ENCODE measurements at places on chromosomes 3 and 15.

DNA sequence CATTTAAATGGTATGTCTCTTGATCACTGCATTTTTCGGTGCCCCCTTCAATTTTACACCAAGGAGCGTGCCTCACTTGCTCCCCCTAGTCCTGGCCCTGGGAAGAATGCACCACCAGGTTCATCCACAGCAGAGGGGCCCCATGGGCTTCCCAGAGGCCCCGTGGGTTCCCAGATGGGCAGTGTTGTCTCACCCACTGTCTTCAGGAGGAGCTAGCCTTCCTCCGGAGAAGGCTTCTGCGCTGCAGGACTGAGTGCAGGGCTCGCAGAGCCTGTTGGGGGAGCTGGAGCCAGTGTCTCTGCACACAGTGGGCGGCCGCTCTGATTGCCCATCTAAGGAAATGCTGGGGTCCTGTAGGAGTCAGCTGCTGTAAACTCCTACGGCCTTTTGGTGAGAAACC lies 45.9 kb downstream of the POLR2M start:
- DNase-seq: no peak

DNA sequence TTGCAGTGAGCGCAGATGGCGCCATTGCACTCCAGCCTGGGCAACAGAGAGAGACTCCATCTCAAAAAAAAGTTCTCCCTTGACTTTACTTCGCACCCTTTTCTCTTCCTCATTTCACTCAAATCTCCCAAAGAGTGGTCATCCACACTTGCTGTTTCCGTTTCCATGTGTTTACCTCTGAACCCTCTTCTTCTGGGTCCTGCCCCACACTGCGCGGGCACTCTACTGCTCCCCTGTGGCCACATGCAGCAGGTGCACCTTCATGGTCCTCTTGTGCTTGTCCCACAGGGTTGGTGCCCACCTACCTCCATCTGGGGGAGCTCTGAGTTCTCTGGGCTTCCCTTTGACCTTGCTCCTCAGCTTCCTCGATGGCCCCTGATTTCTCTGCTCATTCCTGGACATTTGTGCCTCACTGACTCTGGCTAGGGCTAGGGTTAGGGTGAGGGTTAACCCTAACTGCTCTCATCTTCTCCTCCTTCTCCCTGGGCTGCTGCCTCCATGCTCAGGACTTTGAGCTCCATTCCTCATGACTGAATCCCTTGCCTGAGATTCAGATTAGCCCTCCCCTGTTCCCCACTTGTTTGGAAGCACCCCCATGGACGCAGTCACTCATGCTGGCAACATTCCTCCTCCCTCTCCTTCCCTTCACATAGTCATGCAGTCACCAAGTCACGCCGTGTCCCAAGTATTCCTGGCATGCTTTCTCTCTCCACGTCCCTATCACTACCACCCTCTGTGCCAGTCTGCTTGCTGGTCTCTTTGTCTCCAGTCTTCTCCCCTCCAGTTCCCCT lies 26.6 kb upstream of the KY start:
- no peak for DNase-seq

- no peak for DNase-seq
These were observed 45.5 kb upstream of the SLC6A11 start for GRCh38 chr3:10770547-10770946.

DNA sequence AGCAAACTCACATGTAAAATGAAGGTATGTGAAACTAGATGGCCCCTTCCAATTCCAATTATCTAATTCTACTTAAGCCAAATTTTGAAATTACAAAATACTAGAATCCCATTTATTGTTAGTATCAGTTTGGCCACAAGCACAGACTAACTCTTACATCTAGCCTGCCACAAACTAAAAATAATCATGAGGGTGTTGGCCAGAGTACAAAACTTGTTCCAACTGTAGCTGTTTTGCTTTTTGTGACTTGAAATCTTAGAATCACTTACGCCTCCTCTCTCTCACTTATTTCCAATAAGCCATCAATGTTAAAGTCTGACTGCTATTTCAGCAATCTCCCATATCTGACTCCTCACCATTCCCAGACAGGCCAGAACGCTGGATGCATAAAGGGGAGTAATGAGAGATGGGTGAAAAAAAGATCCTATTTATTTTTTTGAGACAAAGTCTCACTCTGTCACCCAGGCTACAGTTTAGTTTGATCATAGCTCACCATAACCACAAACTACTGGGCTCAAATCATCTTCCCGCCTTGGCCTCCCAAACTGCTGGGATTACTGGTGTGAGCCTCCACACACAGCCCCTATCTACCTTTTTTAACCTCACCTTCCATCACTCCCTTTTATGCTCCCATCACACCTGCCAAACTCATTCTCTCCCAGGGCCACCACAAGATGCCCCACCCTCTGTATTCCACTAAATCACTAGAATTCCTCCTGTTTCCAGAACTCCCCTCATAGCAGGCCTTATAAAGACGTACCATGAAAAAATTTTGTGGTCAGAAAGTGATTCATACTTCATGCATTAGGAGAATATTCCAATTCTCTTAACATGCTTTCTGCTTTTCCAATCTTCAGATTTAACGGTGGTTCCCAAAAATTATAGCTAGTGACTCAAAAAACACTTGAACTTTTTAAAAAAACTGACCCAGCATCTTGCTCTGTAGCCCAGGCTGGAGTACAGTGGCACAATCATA lies 36.5 kb downstream of the ATOSA start:
- DNase-seq: no peak

DNA sequence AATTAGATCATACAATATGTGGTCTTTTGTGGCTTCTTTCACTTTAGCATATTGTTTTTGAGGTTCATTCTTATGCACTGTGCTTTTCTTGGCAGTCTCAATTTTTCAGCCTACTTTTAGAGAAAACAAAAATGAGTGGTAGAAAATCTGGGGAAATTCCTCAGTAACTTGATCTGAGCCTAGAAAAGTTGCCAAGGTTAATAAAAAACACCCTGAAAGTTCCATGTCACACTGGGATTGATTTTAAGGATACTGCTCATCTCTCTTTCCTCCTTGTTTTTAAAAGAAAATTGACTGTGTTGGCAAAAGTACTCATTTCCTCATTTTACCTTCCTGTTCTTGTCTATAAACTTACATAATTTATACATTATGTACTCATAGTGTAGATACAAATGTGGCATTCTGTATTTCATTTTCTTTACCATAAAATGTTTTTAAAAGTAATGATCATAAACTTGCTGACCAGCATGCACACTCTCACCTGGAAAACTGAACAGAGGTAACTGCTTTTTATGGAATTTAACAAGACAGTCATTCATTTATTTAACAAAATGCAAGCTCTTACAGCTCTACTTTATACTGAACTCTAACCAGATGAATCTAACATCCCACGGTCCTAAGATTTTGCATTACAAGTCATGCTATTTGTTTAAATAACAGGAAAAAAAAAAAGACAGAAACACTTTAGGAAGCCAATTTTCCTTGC lies 28.6 kb upstream of the SH3BP5 start:
- DNase-seq: no peak

DNA sequence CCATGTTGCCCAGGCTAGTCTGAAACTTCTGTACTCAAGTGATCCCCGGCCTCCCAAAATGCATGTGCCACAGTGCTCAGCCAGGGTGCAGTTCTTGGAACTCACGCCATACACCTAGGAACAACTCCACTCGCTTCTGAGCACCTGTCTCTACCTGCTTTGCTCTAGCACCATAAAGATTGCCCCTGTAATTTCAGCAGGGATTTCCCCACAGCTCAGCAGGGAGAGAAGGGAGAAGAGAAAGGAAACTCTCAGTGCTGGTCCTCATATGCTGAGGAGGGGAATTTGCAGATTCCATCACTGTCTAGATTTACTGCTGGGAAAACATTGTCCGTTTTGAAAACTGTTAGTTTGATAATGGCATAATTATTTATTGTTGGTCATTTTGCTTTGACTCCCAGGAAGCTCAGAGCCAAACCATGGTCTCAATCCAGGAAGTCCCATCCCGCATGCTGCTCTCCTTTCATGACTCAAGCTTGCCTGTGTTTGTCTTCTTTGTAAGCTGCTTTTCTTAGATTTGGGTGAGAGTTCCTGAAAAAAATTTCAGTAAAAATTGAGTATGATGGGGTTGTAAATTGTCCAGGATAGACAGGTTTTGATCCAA lies 24.2 kb downstream of the TRIM71 start:
- peak; percentile 7 for DNase-seq

- DNase-seq: no peak
These were observed 88.8 kb downstream of the HES1 start for GRCh38 chr3:194224471-194225417.

- no peak for DNase-seq
These were observed 38.6 kb downstream of the ATP1B3 start for GRCh38 chr3:141915016-141915415.

- DNase-seq: no peak
These were observed 9.4 kb upstream of the SACM1L start for GRCh38 chr3:45679805-45680204.

DNA sequence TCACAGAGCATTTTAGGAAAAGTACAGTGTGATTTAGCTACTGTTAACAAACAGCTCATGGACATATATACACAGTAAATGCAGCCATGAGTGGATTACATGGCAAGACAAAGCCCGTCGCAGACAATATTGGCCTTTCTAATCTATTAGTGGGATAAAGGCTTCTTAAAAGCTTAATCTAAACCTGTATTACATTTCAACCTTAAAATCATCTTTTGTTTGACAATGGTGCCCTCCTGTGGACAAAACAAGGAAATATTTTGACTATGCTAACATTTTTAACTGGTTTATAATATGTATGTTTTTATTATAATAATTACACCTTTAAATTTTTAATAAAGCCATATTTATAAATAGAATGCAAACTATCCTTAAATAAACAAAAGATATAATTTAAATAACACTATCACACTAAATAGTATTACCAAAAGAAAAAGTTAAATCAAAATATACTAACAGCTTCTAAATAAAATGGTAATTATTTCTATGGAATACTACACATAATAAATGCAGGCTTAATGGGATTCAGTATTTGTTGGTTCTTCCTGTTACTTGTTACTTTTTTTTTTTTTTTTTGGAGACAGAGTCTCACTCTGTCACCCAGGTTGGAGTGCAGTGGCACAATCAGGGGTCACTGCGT lies 38.6 kb downstream of the TAFA4 start:
- DNase-seq: no peak

DNA sequence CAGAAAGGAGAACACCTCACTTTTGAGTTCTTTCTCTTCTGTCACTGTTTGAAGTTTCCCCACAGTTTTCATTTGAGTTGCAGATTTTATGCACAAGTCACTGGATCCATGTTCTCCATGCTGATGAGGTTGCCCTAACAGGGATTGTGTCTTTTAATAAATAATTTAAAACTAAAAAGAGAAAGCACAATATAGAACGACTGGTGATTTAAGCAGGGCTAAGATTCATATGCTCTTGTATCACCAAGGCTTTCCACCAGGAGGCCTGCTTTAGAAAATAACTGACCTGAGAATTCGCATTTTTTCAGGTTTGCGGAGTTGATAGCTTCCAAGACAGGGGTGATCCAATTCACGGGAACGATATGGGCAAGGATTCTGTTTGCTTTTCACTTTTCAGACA lies 252.0 kb upstream of the VEPH1 start:
- no peak for DNase-seq

DNA sequence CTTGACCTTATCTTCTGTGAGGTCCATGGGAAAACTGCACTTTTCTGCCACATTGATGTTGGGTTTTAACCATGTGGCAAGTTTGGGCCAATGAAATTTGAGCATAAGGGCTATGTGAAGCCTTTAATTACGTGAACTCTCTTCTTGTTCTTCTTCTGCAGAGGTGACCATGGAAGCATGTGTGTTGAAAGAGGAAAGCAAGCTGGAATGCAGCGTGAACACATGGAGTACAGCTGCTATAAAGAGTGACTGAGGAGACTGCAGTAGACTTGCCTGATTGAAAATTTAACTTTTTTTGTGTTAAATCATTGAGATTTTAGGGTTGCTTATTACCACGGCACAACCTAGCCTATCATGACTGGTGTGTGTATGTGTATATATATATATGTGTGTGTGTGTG lies 347.3 kb downstream of the ZIC1 start:
- DNase-seq: no peak

DNA sequence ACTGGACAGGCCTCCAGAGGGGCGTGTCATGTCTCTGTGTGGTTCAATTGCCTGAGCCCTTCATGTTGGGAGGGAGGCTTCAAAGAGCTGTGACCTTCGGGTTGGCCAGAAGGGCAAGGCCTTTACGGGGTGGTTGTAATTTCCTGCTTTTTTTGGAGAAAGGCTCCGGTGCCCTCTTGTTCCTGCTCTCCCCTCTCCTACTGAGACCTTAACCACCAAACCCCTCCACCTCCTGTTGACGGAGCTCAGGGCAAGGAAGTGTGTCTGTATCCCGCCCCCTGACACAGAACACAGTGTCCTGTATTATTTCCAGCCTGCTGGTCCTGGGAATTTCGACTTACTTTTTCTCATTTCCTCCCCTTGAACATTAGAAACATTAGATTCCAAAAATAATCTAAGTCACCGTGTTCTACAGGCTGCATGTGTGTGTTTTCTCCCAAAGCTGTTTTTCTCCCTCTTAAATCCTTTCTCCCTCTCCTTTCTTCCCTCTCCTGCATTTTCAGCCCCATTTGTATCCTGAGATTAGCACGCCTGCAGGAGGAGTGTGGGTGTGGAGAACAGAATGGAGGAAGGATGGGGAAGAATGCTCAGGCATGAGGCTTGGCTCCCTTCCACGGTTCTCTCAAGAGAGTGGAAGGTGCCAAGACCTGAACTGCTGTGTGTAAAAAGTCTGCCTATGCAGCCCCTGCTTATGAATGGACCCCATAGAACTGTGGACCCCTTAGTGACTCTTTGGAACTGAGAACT lies 285.4 kb upstream of the ROPN1 start:
- DNase-seq: no peak

GRCh38 chr3:135310317-135310716 lies 515.3 kb downstream of the EPHB1 start:
- peak; percentile 11 for DNase-seq

GRCh38 chr3:30964612-30965011 lies 70.2 kb upstream of the GADL1 start:
- no peak for DNase-seq

GRCh38 chr3:37500518-37500917 lies 326.1 kb upstream of the LRRFIP2 start:
- no peak for DNase-seq

- peak; percentile 58 for DNase-seq
These were observed 246.5 kb downstream of the LRRN1 start for GRCh38 chr3:4045756-4046155.

DNA sequence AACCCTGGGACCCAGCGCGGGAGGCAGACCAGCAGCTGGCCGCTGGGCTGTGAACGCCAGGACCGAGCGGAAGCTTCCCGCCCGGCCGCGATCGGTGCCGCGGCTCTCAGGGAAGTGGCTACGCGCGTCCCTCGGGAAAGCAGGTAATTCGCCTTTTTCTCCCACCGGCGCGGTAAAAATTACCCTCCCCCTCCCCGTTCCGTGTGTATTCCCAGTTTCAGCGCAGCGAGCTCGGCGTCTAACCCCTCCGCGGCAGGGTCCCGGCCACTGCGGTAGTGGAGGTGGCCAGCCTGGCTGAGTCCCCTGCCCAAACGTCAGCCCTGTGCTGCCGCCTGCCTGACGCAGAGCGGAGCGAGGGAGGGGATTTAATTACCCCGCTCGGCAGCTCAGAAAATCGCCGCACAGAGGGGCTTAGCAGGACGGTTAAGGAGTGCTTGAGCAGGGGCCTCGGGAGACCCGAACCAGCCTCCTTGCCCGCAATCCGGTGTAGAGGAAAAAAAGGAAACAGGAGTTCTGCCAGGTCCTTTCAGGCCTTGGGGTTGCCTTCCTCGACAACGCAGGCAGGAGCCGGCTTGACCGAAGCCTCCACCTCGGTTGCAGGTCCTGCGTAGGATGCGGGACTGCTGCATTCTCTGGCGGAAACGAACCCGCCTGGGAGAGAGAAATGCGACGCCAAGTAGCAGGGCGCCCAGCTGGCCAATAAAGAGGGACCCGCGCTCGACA lies 2.9 kb downstream of the GATA2 start:
- DNase-seq: peak; percentile 37
